ENCODE measurements at places on chromosomes 12 and 14.

DNA sequence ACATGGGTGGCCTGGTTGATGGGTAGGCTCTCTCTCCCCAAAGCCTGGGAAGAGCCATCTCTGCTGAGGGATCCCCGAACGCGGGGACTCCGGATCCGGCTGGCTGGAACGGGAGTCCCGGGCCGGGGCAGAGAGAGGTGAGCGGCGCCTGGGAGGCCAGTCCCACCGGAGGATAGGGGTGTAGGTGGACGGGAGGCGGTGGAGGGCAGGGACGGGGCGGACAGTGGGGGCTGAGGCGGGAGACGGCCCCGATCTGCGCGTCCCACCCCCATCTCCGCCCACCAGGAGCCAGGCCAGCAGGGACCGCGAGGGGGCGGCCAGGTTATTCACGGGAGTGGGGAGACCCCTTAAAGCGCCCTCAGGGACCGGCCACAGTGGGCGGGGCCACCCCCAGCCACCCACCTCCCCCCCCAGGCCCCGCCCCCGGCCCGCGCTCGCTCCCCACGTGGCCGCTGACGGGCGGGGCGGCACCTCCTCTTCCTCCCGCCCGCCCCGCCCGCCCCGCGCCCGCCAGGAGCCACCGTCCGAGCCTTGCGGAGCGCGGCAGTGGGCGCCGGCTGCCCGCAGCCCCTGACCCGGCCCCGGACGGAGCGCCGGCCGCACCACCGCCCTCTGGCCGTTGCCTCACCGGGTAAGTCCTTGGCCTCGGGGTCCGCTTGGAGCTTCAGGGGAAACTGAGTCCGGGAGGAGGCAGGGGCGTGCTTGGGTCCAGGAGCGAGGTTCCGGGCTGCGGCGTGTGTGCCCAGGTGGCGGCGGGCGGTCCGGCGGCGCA lies at the start of gene INF2:
Gene INF2, plus strand, starts transcription at position 510 of the 772 bp plus-strand sequence. CDS start 11,748 bp downstream, outside the sequence.
- DNase-seq = no peak

DNA sequence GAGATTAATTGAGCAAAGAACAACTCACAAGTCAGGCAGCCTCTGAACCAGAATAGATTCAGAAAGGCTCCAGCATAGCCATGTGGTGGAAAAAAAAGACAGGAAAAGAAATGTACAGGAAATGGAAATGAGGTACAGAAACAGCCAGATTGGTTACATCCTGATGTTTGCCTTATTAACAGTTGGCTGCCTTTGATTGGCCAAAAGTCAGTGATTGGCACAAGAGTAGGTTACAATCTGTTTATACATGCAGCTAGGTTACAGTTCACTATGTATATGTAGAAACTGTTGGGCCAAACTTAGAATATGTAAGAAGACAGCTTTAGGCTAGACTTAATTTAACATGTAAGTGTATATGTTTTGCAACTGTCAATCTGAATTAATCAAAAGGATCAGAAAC lies 118.9 kb downstream of the UNC79 start:
- no peak for DNase-seq

DNA sequence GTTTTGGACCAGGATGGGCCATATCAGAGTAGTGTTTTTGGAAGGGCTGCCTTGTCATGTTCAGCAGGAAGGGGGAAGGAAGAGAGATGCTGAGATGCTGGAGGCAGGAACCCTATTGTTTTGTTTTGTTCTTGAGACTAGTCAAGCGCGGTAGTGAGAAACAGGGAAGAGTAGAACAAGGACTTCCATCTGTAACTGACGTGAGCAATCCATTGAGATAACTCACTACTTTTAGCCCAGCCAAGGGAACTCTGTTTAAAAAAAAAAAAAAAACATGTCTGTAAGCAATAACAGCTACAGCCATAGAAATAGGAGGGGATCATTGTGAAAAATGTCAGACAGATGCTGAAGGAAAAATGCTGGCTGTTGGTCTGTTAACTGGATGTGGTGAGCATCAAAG lies 34.0 kb downstream of the CD9 start:
- no peak for DNase-seq

DNA sequence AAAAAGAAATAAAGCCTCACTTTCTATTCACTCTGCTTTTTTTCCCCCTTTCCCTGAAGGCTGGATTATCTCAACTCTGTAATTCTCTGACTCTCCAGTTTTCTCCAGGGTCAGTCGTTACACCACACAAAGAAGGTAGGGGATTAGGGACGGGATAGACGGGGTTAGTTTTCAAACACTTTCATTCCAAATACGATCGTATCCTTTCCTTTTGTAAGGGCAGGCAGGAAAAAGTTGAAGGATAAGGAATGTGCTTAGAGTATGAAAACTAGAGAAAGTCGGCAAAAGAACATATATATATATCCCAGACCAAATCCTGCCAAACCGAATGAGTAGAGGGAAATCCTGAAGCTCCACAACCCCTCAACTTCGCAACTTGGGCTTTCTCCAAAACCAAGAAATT lies 581 bp upstream of the ESYT1 start:
- no peak for DNase-seq

DNA sequence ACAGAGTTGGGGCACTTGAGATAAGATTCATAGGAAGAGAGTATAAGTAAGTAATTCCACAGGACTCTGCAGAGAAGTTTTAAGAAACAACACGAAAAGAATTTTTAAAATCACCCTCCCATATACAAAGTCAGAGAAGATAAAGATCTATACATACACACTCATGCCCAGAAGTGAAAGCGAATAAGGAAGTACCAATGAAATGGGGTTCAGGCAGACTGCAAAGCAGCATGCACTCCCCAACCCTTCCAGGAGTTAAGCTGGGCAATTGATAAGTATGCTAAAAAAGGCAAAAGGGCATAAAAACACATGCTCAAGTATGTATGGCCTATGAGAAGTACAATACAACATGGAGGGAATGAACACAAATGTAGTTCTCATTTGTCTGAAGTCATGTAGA lies 246.2 kb upstream of the GRIP1 start:
- no peak for DNase-seq

- DNase-seq = no peak
These were observed 187.9 kb upstream of the STXBP6 start for GRCh38 chr14:25237845-25238244.

DNA sequence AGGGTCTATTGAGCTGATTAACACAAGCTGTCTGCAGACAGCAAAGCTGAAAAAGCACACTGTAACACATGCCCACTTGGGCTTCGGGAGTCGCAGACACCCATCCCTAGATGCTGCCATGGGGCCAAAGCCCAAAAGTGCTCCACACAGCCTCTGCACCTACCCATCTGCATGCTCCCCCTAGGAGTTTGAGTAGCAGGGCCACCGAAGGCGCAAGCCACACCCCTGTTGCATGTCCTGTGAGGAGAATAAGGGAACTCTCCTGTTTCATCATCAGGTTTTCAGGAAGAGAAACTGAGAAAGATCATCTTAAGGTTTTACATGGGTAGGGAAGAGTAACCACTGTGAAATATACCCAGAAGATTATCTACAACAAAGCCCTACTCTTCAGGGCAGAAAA lies 5.6 kb upstream of the ST8SIA1 start:
- DNase-seq = no peak

GRCh38 chr14:34684578-34684977 lies 29.8 kb downstream of the CFL2 start:
- no peak for DNase-seq

DNA sequence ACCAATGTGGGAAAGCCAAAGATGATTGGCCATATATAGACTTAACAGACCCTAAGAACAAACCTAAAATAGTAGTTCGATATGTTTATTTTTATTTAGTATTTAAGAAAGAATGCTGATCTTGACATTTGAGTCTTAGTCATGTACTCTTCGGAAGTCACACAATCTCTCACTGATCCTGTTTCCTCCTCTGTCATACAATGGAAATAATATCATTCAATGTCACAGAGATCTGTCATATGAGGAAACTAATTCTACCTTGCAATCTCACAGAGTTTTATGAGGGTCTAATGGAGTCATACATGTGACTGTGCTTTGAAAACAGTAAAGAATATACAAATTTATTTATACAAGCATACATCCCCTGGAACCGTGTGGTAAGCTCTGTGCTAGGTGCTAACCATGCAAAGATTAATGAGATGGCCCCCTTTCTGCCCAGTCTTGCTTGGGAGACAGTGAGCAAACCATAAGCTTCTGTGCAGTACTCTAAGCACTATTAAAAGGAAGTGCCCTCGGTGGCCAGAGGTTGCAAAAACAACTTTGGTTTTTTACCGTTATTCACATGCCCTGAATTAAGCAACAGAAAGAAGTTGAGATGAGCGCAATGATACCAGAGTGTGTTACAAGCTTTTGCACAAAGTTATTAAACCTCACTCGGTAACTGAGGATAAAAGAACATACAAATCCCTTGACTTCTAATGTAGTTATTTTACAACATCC lies 1.7 kb upstream of the LIN7A start:
- no peak for DNase-seq

- no peak for DNase-seq
These were observed 33.0 kb upstream of the P2RX4 start for GRCh38 chr12:121176826-121177529.

GRCh38 chr14:73741876-73742519 lies 27.8 kb upstream of the PNMA1 start:
- no peak for DNase-seq

- DNase-seq = no peak
These were observed 10.6 kb upstream of the SPPL3 start for GRCh38 chr12:120914794-120915193.

GRCh38 chr14:31126680-31127079 lies 80.9 kb downstream of the HECTD1 start:
- no peak for DNase-seq

DNA sequence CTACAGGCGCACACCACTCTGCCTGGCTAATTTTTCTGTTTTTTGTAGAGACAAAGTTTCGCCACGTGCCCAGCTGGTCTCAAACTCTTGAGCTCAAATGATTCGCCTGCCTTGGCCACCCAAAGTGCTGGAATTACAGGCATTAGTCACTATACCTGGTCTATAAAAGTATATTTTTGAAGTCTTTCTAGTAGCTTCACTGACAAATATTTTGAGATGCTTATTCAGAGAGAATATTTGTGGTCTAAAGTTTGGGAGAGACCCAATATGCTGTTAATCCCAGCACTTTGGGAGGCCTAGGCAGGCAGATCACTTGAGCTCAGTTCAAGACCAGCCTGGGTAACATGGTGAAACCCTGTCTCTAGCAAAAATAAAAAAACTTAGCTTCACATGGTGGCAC lies 22.0 kb upstream of the PPP1R12A start:
- DNase-seq = no peak

GRCh38 chr12:57811028-57811755 lies 7.3 kb downstream of the AVIL start:
- no peak for DNase-seq

GRCh38 chr12:123057513-123058265 lies 77.2 kb downstream of the ARL6IP4 start:
- no peak for DNase-seq

- no peak for DNase-seq
These were observed 80.9 kb downstream of the SLC4A8 start for GRCh38 chr12:51505360-51506105.

GRCh38 chr14:36820111-36820709 lies 158.6 kb downstream of the PAX9 start:
- DNase-seq = no peak

- no peak for DNase-seq
These were observed 1.0 kb downstream of the KLHL33 start for GRCh38 chr14:20434701-20435581.

- DNase-seq = peak; percentile 83
These were observed 441.2 kb downstream of the BTG1 start for GRCh38 chr12:91704446-91704845.

DNA sequence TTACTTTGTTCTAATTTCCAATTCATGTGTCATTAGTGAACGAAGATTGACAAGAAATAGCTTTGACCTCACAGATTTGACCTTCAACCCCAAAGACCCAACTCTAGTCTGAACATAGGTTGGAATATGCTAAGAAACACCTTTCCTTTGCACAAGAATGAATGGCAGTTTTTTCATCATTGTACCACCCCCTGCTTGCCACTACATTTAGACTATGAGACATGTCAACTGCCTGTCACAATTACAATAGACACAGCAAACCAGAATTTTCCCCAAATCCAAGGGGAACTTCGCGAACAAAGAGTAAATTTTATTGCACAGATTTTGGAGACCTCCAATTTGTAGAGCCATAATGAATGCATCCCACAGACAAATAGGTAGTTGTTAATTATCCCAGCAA lies 535.4 kb downstream of the PRKD1 start:
- DNase-seq = no peak

GRCh38 chr12:42473130-42473529 lies 116.4 kb downstream of the PRICKLE1 start:
- no peak for DNase-seq

- no peak for DNase-seq
These were observed 65.5 kb downstream of the SVOP start for GRCh38 chr12:108955225-108955835.

DNA sequence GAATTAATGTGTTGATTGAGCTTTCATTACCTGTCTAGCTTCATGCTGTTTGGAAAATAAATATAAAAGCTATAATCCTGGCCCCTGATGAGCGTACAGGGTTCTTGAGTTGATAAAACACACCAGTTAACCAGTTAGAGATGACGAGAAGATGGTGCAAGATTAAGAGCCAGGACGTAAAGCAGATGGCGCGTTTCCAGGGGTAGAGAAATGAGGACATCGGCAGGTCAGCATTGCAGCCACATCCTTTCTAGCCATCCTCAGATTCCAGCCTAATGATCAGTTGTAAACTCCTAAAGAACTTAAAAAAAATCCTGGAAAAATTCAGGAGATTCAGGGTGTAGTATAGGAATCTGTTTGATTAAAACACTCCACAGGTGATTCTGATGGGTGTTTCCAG lies 203.7 kb downstream of the CACNA1C start:
- DNase-seq = no peak

- no peak for DNase-seq
These were observed 32.2 kb upstream of the BCL7A start for GRCh38 chr12:121989276-121990113.

DNA sequence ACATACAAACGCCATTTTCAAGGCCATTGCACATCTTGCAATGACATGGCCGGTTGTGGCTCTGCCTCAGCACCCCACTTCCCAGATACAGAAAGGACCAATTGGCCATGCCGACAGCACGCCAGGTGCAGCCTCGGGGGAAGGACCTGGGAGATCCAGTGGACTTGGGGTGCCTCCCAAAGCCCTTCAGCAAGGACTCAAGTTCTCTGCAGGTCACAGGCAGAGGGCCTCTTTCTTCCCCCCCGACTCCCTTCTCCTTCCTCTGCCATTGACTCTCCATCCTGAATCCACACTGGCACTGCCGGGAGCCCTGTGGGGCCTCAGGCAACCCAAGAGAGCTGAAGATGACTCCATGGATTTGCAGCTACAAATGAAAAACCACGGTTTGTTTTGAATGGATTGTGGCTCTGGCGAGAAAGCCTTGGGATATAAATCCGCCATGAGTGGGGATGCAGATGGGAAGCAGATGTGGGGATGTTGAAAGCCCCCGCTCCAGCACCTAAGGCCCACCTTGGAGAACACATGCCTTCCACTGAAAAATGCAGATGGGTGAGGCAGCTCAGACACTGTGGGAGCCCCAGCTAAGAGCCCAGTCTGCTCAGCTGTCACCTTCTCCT lies 35.1 kb upstream of the LTBP2 start:
- no peak for DNase-seq

- no peak for DNase-seq
These were observed 24.0 kb upstream of the TSPAN11 start for GRCh38 chr12:30902596-30902995.
